Psoas muscle (tissue), 8 donors: ENCODE measurements at places on chromosomes 2 and 18. TPM values are rescaled to one million over a fixed set of nuclear protein-coding genes. Genes with fewer than 3 reads are reported as not detected.

- DNase-seq: no peak
Observed at GRCh38 chr2:60957643-60958042, 59.9 kb upstream of the PEX13 start.

- DNase-seq: no peak
Observed at GRCh38 chr2:62573137-62573731, 67.2 kb upstream of the TMEM17 start.

The CRYGC gene
- total RNA-seq: not detected

- DNase-seq: no peak
Observed at GRCh38 chr2:72134997-72135800, 12.5 kb downstream of the CYP26B1 start.

DNA sequence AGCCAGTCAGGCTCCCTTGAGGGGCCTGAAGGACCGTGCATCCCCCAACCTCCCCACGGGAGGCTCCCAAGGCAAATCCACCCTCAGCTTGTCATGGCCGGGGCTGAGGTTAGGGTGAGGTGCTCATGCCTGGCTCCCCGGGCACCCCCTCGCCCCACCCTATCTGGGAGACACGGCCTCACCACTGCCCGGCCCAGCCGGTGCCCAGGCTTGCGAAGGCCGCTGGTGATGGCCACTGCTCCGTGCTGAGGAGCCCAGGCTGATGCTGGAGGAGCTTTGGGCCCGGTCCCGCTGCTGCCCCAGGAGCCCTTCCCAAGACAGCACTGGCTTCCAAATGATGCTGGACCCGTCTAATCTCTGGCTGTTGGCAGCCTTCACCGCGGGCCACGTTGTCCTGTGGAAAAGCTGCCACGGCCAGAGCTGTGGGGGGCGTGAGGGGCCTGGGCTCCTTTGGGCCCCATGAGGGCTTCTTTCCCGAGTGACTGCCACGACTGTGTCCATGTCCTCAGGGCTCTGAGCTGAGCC lies 135.7 kb upstream of the CTDP1 start:
- peak; percentile 43 for DNase-seq

DNA sequence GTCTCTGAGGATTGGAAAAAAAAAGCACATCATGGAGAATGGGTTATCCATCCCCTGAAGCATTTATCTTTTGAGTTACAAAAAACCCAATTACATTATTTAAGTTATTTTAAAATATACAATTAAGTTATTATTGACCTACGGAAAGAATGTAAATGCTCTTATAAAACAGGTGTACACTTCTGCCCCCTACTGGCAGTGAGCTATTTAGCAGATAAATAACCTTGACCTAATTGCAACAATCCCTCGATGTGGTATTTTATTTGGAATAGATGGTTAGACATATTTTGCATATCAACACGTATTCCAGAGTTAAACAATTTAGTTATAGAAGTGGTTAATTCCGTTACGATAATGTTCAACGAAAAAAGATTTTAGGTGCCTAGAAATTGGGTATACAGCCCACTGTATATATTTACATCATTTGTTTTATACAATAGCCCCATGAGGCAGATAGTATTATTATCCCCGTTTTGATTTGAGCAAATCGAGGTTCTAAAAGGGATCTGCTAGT lies 9.1 kb upstream of the DAW1 start:
- DNase-seq: no peak

DNA sequence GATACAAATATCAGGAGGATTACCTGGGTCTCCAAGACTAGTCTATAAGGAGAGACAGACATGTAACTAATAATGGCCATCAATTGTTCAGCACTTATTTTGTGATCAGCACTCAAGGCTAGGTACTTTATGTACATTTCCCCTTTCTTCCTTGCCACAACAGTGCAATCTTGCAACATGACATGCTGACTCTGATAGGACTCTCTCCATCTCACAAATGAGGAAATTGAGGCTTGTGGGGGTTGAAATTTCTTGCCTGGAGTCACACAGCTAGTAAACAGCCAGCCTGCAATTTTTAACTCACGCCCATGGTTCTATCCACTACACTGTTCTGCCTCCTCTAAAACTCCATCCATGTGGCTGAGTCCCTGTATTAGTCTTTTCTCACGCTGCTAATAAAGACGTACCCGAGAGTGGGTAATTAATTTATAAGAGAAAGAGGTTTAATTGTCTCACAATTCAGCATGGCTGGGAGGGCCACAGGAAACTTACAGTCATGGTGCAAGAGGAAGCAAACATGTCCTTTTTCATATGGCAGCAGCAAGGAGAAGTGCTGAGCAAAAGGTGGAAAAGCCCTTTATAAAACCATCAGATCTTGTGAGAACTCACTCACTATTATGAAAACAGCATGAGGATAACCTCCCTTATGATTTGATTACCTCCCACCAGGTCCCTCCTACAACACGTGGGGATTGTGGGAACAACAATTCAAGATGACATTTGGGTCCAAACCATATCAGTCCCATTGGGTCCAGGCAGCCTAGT lies 302.4 kb downstream of the PLCL1 start:
- DNase-seq: no peak

GRCh38 chr18:37487400-37487867 lies 78.2 kb downstream of the CELF4 start:
- no peak for DNase-seq

DNA sequence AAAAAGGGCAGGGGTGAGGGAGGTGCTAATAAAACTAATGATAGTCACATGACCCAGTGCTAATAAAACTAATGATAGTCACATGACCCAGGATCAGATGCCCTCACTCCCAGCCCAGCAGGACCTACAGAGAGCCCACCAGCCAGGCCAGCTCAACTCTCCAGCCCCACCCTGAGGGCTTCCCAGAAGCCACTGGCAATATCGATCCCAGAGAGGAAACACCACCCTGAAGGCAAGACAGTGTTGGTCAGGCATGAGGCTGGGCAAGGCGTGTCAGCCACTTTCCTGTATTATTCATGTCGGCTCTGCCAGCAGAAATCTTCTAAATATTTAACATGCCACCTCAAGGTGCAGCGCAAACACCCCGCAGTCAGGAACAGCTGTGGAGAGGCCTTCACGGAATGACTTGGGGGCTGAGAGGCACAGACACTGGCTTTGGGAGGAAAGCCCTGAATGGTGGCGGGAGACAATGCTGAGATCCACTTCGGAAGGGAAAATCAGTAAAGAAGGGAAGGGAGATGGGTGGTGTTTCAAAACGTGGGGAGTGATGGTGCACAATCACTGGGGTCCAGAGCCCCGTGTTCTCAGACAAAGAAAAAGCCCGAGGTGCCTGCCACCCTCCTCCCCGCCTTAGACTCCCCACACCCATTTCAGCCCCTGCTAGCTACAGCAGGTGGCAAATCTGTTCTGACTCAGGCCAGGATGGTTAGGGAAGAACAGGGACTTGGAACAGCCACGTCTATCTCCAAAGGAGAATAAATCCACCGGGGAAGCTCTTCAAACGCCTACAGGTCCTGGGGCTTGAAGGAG lies 1.4 kb downstream of the REEP1 start:
- DNase-seq: no peak

- DNase-seq: no peak
Observed at GRCh38 chr2:154324601-154325000, 373.9 kb upstream of the KCNJ3 start.

The IL1F10 gene
- not detected for total RNA-seq

DNA sequence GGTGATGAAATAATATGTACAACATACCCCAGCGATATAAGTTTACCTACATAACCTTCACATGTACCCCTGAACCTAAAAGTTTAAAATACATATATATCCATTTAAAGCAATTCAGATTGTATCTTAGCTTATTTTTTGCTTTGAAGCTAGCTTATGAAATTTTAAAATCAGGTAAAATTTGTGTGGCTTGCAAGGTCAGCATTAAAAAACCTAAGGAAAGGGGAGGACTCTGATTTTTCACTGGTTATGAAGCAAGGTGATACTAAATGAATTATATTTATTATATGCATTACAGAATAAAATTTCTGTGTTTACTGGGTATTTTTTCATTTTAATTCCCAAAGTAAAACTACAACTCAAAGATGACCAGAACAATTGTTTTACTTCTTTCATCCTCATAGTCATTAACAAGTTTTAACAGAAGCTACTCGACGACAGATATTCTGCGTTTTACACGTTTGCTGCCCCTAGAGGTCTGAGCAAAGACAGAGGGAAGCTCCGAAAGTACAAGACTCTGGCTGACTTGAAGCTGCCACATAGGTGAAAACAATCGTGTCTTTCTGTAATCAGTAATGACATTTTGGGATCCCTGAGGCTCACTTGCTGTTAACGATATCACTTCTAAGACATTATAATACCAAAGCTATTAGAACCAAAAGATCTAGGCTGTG lies 17.1 kb downstream of the PKP4 start:
- DNase-seq: no peak

GRCh38 chr2:204289066-204289465 lies 256.2 kb upstream of the PARD3B start:
- DNase-seq: no peak

DNA sequence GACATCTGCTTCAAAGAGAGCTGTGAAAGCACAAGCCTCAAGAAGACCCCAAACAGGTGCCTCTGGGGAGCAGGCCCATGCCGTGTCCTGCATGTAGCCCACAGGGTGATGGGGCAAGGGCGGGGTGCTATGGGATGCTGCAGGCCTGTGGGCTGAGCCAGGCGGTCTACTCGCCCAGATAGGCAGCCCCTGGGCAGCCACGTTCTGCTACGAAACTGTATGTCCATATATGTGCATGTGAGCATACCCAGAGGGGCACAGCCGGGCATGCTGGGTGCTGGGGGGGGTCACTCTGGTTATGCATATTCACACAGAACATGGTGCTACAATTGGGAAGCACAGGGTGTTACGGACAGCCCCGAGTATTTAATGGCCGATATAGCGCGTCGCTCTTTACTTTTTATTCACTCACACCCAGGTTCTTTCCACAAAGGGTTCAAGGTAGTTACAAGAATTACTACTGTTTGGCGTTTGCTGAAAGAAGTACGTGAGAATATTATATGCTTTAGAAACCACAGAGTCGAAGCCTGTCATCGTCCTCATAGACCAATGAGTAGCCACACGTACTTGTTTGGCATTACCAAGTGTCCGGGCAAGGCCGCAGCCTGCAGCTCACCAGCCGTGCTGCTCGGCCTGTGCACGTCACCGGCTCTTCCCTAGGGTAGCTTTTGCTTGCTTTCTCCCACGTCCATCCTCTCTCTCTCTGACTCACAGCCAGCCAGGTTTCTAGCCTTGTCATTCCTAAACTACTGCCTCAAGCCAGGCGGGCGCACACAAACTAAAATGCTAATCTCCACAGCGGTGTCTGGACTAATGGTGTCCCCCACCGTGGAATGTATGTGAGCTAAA lies 14.4 kb downstream of the MTERF4 start:
- DNase-seq: peak; percentile 46

DNA sequence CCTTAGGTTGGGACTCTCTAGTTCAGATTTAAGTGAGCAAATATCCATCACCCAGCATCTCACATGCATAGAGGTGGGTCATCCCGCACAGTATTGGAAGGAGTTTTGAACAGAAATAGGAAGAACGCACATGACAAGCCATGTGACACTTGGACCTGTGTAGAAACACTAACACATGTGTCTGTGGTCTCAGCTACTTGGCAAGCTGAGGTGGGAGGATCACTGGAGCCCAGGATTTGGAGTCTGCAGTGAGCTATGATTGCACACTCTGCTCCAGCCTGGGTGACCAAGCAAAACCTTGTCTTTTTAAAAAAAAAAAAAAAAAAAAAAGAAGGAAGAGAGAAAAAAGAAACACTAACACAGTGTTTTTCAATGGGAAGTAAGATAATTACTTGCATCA lies 5.4 kb upstream of the MTCL1 start:
- no peak for DNase-seq

The POTEJ gene
- total RNA-seq: not detected

DNA sequence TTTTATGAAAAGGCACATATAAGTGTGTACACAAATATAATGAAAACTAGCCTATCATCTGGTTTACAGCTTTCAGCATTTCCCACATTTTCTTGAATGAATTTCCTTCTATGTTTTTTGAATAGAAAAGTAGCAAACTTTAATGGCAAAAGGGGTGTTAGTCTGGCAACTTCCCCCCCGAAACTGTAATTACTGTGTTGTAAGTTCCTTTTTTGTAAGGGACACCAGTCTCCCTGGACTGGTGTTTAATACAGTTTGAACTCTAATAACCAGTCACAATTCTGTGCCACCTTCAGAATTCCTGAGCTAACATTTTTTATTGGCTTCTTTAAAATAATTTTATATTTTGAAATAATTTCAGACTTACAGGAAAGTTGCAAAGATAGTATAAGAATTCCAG lies 94.2 kb downstream of the ACSL3 start:
- DNase-seq: no peak

The TP53I3 gene
- 3.2 TPM for total RNA-seq

The NT5C1B gene
- total RNA-seq: not detected

The ITGA4 gene
- 1.6 TPM for total RNA-seq

DNA sequence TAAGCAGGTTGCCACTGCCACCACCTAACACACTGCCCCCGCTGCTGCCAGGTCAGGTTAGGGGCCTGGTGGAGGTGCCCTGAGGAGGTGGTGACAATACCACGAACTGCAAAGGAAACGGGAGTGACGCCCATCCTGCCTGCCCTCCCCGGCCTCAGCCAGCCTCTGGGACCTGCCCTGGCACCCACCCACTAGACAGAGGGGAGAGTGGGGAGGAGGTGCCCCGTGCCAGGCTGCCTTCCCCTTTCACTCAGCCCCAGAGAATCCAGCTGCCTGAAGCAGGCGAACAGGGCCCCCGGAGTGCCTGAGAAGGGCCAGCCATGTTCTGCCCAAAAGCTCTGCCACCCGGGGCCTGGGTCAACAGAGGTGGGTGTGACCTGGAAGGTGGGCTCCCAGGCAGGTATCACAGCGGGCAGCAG lies 44.5 kb upstream of the FOSL2 start:
- peak; percentile 14 for DNase-seq

DNA sequence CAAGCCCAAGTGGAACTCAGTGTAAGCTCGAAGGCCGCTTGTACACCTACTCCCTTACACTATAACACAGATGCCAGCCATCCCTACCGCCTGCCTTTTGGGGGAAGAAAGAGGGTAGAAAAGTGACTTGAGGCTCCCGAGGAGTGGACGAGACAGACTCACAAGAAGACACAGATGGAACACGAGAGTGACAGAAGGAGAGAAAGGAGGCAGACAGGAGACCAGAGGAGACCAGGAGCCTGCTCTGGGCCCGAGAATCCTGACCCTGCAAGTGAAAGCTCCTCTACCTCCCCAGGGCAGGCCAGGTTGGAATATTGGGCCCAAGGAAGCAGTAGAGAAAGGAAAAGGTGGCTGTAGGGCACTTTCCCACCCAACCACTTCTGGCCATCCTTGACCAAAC lies 23.4 kb upstream of the TNS1 start:
- DNase-seq: no peak

DNA sequence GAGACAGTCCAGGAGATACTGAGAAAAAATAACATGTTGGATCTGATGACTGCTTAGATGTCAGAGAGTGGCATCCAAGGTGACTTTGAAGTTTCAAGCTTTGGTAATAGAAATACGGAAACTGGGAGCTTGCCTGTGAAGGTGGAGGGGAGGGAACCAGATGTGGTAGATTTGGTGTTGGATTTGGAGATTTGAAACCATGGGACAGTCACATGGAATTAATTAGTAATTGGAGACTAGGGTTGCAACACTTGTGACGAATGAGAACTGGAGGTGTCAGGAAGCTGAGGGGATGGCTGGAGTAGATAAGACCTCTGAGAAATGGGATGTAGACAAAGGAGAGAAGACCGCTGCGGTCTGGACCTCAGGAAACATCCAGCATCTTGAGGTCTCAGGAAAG lies 46.7 kb downstream of the RPL37A start:
- DNase-seq: no peak
